Esophagus (tissue), 2 donors: ENCODE measurements at places on chromosomes 11 and 22. TPM values are rescaled to one million over a fixed set of nuclear protein-coding genes. Genes with fewer than 3 reads are reported as not detected.

APOBEC3F gene
- 5.2 TPM for polyA plus RNA-seq

ANO5 gene
- 0.16 TPM for polyA plus RNA-seq

GPR83 gene
- 0.06 TPM for polyA plus RNA-seq

CASP1 gene
- 16.7 TPM for polyA plus RNA-seq

SCGB1A1 gene
- polyA plus RNA-seq: 5.5 TPM

GLYATL1 gene
- polyA plus RNA-seq: 0.18 TPM

ANKK1 gene
- polyA plus RNA-seq: 0.88 TPM

RFPL3 gene
- polyA plus RNA-seq: not detected

SLC22A6 gene
- not detected for polyA plus RNA-seq

CACNA1I gene
- 0.37 TPM for polyA plus RNA-seq

PDXP gene
- polyA plus RNA-seq: 1.4 TPM

DNAJB13 gene
- polyA plus RNA-seq: not detected

CADM1 gene
- polyA plus RNA-seq: 1.9 TPM

HORMAD2 gene
- not detected for polyA plus RNA-seq

KCNC1 gene
- 0.01 TPM for polyA plus RNA-seq

APOL3 gene
- 10.6 TPM for polyA plus RNA-seq
